Stimulated activated CD8-positive, alpha-beta memory T cell treated with anti-CD3 and anti-CD28 coated beads, Interleukin-2, amount 100 ng/mL, for 1 hour (primary cell): ENCODE measurements at places on chromosomes 1 and 21.

DNA sequence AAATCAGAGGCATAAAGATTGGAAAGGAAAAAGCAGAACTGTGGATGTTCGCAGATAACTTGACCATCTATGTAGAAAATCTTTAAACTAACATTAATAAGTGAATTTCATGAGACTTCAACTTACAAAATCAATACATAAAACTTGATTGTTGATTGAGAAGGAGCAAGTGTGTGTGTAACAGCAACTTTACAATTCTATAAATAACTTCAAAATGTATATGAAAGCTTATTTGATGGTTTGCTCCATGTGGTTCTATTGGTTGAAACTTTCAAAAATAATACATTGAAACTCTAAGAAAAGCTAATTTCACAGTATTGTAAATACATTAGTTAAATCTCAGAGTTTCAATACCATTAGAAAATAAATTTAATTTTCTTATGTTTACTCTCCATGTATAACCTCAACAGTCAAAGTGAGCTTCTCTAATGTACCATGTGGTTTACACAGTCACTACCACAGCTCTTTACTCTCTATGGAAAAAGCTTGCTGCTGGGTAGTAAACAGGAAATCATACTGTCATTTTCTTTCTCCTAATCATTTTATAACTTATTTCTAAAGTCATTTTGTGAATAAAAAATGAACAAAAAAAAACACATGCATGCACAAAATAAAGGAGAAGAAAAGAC lies 12.0 kb downstream of the AKT3 start:
- no peak for DNase-seq

DNA sequence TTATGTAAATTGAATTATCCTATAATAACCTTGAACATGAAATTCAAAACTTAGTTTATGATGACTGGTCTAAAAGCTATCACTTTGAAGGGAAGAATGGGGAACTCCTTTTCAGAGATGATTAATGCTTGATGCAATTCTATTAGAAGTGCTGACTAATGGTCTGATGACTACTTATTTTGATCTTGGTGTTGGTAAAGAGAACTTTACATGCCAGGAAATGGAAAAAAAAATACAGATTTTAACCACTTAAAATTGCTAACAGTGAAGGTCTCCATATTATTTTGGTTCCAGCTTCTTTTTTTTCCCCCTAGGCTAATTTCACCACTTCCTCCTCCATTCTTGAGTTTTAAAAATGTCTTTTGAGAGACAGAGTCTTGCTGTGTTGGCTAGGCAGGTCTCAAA lies 22.9 kb downstream of the S1PR1 start:
- no peak for DNase-seq

- DNase-seq, result no peak
These were observed 237.8 kb upstream of the ADGRL2 start for GRCh38 chr1:81562934-81563333.

DNA sequence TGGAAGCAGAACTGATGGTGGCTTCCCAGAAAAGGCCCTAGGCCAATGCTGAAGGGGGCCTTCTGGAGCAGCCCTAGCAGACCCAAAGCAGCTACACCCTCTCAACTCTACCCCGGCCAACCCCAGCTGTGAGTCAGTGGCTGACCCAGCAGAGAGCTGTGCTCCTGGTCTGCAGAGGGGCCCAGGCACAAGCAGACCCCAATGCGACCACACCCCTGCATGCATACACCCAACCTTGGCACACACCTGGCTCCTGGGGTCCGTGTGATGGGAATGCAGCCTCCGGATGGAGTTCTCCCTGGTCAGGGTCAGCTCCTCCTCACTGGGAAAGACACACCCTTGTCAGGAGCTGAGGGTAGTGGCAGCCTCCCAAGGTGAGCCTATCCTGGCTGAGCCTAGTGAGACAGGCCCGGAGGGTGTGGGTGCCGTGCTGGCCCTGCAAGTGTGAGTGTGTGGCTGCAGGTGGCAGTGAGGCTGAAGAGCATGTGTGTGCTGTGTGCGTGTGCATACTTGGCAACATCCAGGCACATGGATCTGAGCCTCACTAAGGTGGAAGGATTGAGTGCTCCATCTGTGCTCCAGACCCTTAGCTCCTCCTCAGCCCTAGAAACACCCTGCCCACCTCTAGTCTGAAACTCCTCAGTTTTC lies 3.9 kb upstream of the ARHGAP30 start:
- no peak for DNase-seq

GRCh38 chr1:112665857-112666256 lies 8.6 kb upstream of the MOV10 start:
- DNase-seq, result no peak

DNA sequence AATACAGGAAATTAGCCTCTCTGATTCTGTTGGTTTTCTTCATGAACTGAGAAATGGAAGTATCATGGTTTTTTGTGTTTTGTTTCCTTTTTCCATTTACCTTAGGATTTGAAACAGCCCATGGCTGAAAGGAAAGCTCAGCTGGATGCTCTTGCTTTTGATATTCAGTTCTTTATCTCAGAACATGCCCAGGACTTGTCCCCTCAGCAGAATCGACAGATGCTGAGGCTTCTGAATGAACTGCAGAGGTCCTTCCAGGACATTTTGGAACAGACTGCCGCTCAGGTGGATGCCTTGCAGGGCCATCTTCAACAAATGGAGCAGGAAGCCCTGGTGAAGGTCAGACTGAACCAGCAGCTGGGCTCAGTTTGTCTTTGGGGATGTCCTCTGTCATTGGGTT lies 142.4 kb downstream of the MACF1 start:
- DNase-seq, result no peak

GRCh38 chr1:66160719-66161118 lies 368.0 kb downstream of the PDE4B start:
- no peak for DNase-seq

GRCh38 chr1:163174524-163175437 lies 27.9 kb downstream of the RGS5 start:
- no peak for DNase-seq

DNA sequence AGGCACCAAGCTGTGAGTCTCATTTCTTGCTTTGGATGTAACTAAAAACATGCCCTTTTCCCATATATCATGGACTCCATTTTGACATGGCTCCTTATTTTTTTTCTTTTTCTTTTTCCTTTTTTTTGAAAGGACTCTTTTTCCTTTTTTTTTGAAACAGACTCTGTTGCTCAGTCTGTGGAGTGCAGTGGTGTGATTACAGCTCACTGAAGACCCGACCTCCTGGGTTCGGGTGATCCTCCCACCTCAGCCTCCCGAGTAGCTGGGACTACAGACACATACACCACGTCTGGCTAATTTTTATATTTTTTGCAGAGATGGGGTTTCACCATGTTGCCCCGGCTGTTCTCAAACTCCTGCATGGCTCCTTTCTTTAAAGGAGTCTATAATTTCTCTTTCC lies 10.4 kb upstream of the SYCP1 start:
- no peak for DNase-seq

DNA sequence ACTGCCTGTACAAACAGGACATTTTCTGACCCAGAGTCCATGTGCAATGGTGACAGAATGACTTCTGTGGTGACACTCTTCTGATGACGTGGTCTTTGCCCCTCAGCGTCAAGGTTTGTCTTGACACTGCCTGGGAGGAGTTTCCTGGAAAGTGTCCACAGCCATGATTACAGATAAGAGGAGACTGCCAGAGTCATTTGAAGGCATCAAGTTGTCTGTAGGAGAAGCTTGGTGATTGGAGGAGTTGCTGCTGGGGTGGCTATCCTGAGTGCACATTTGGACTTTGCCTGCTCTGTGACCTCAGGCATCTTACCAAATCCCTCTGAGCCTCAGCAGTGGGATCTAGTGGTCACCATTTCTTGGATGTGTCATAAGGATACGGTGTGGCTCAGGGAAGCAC lies 17.7 kb downstream of the TCHHL1 start:
- no peak for DNase-seq

GRCh38 chr1:22303816-22304215 lies 147.8 kb upstream of the ZBTB40 start:
- DNase-seq, result no peak

DNA sequence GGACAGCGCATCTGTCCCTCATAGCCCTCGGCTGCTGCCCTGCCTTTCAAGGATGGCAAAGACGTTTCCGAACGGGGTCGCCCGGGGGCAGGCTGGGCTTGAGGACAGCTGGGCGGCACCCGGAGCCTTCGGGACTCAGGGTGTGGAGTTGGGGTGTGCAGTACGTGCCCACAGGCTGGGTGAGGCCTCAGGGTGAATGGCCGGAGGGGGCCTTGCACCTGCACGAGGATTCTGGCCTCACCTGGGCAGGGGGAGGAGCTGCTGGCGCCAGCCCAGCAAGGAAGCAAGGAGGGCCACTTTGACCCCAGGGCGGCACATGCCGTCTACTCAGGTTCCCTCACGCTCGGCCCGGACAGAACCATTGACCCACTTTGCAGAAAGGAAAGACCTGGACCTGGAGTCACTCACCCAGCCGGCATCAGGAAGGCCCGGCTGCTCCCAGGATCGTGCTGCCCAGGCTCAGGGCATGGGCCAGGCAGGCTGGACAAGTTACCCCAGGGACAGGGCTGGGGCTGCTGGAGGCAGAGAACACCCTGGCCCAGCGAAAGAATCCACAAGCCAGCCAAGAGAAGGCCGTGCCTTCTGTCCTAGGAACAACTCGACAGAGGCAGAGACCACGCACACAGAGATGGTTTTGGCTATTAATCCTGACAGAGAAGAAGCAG lies 65.1 kb upstream of the TTC34 start:
- no peak for DNase-seq

DNA sequence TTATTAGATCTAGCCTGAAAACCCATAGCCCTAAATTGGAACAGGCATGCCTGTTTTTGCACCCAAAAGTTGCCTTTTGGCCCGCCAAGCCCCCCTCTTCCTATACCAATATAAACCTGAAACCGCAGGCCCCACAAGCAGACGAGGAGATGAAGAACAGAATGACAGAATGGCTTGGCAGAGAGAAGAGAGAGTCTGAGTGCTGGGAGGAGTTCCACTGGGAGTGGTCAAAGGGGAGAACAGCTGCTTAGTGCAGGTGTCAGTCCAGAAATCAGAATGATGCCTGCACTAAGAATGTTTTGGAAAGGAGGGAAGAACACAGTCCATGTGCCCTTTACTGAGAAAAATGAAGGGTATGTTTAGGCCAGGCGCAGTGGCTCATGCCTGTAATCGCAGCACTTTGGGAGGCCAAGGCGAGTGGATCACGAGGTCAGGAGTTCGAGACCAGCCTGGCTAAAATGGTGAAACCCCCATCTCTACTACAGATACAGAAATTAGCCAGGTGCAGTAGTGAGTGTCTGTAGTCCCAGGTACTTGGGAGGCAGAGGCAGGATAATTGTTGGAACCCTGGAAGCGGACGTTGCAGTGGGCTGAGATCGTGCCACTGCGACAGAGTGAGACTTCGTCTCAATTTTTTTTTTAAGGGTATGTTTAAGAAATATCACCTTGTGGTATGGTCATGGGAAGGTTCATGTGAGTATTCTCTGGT lies 9.4 kb downstream of the DYRK1A start:
- DNase-seq, result no peak

DNA sequence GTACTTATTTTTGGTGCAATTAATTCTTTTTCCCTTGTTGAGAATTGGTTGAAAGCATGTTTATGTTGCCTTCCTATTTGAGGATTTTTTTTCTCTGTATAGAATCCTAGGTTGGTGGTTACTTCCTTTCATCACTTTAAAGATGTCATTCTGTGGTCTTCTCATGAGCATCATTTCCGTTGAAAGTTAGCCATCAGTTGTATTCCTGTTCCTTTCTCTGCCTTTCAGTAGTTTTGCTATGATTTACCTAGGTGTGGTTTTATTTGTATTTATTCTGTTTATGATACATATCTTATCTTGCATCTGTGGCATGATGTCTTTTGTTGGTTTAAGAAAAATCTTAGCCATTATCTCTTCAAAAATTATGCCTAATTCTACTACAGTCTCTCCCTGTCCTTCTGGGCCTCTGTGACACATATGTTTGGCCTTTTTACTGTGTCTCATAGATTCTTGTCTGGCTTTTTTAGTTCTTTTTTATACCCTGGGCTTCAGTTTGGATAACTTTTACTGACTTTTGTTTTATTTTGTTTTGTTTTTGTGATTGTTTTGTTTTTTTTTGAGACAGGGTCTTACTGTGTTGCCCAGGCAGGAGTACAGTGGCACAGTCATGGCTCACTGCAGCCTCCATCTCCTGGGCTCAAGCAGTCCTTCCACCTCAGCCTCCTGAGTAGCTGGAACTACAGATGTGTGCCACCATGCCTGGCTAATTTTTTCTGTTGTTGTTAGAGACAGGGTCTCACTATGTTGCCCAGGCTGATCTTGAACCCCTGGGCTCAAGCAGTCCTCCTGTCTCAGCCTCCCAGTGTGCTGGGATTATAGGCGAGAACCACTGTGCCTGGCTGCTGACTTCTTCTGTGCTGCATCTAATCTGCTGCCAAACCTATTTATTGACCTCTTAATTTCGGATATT lies 24.1 kb downstream of the PTGFRN start:
- DNase-seq, result no peak

GRCh38 chr21:41135746-41136145 lies 32.2 kb upstream of the BACE2 start:
- no peak for DNase-seq

DNA sequence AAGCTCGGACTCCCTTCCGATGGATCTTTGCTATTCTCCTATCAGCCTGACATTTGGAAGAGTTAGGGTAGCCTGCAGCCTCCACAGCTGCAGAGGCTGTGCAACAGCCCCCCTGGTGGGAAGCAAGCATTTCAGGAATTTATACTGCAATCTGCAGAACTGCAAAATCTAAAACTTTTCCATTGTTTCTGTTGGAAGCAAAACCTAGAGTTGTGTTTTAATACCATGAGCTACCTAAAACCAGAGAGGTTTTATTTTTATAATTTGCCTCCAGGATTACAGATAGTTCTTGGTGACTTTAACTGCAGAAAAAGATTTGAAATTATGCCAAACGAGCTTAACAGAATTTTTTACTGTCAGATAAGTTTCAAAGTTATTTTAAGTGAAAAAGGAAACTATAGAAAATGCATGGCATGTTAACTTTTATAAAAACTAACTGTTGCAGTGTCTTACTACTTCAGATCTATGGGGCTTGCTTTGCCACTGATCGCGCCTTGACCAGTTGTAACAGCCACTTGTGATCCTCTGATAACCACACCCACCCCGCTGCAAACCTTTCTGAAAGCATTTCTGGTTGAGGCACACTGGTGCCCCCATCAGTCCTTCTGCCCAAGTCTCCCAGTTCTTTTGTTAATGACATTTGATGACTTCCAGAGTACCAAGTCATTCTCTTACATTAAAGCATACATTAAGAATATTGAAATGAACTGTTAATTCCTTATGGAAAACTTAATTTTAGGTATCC lies 64.8 kb downstream of the PRDM2 start:
- no peak for DNase-seq

DNA sequence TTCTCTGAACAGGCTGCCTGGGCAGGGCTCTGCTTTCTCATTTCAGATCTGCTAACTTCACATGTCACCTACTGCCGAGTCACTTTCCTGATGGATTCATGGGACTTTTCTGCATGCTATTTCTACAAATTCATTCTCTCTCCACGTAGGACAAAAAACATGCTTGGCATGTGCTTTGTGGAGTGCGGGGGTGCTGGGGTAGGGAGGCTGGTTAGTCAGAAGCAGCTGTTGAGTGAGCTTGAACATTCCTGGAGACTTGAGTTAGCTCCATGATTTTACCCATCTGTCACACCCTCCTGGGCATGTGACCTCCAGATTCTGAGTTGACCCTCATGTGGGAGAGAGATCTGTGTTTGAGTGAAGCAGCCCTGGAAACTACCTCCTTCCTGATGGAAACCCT lies 71.4 kb downstream of the UCK2 start:
- no peak for DNase-seq
